ENCODE measurements at places on chromosomes 3 and 15. TPM values are rescaled to one million over a fixed set of nuclear protein-coding genes. Genes with fewer than 3 reads are reported as not detected.

GRCh38 chr3:57382933-57383332, 90.4 kb upstream of the ASB14 start:
- DNase-seq: no peak

Gene MCTP2
- total RNA-seq: 28.5 TPM

Gene MGLL
- 2.1 TPM for total RNA-seq

Gene RNF13
- 45.0 TPM for total RNA-seq

DNA sequence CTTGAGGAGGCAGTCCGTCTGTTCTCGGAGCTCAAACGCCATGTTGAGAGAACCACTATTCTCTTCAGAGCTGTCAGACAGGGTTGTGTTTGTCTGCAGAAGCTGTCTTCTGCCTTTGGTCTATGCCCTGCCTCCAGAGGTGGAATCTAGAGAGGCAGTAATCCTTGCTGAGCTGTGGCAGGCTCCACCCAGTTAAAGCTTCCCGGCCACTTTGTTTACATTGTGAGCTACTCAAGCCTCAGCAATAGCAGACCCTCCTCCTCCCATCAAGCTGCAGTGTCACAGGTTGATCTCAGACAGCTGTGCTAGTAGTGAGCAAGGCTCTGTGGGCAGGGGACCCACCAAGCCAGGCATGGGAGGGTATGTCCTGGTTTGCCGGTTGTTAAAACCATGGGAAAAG, 8.9 kb downstream of the OR5AC2 start:
- DNase-seq: no peak

Gene GNAT1
- not detected for total RNA-seq

DNA sequence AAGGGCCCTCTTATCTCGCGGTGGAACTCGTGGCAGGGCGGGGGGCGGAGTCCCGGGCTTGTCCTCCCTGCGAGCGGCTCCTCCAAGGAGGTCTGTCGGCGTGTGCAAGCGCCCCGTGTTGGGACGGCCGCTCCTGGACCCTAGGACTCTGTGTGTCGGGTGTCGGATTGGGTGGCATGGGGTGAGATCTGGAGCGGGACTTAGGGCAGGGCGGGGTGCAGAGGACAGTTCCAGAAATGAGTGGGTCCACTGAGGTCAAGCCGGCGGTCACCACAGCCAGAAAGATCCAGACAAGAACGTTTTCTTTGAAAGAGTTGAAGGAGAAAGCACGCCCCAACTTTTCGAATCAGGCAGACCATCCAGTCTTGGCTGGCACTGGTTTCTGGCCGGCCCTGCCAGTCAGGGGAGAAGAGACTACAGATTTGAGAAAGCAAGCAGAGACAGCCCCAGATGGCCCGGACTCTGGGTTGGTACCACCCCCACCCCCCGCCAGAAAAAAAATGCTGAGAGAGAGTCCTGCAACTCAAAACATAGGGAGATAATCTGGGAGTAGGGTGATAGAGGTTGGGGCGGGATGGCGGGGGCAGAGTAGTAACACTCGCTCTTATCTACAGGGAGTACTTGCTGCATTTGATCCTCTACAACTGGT, 784 bp upstream of the CISH start:
- no peak for DNase-seq

Gene P2RY13
- total RNA-seq: not detected

- DNase-seq: no peak
These were observed 30.0 kb upstream of the ABHD10 start for GRCh38 chr3:111948786-111949185.

Gene ECE2
- total RNA-seq: not detected

DNA sequence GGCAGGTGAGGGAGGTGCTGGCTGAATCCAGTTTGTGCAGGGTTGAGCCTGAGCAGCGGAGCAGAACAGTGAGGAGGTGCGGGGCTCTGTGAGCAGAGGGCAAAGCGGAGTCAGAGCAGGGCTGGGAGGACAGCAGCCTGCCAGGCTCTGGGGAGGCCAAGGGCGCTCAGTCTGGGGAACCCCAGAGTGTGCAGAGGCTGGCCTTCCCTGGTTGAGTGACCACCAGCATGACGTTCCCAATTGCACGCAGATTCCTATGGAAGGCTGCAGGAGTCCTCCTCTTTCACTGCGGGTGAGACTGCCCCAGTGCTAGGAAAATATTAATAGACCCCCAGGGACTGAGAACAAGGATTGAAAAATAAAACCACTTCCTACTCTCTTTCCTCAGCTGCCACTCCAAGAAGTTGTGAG, 13.2 kb downstream of the MRAS start:
- no peak for DNase-seq

DNA sequence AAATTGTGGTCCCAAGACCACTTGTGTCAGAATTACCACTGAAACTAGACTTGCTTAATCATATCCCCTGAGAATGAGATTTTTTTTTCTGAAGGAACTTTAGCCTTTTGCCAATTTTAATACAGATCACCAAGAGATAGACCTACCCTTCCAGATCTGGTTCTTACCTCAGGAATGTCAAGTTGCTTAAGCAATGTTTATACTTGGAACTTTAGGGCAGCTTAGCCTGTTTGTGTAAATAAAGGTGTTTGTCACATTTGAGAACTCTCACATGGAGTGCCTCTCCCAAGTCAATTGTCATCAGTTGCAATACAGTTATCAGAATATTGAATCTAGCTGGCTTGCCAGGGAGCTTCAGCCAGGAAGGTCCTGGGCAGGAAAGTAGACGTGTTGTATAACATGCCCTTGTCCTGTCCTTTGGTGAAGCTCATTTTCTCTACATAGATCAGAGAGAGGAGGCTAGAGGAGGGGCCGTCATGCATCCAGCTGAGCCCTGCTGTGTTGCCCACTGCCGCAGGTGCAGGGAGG, 3.9 kb downstream of the GPD1L start:
- no peak for DNase-seq

Gene UBA3
- total RNA-seq: 102 TPM

GRCh38 chr3:144085964-144086363, 114.3 kb downstream of the DIPK2A start:
- no peak for DNase-seq

Gene KLF15
- 0.11 TPM for total RNA-seq

DNA sequence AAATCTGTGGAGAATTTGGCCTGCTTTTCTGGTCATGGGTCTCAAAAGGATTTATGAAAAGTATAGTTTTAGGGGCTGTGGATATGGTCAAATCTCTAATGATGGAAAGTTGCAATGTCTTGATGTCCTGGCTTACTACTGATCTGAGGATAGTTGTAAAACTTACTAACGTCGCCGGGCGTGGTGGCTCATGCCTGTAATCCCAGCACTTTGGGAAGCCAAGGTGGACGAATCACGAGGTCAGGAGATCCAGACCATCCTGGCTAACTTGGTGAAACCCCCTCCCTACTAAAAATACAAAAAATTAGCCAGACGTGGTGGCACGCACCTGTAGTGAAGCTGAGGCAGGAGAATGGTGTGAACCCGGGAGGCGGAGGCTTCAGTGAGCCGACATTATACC, 19.6 kb downstream of the TRIM71 start:
- no peak for DNase-seq

DNA sequence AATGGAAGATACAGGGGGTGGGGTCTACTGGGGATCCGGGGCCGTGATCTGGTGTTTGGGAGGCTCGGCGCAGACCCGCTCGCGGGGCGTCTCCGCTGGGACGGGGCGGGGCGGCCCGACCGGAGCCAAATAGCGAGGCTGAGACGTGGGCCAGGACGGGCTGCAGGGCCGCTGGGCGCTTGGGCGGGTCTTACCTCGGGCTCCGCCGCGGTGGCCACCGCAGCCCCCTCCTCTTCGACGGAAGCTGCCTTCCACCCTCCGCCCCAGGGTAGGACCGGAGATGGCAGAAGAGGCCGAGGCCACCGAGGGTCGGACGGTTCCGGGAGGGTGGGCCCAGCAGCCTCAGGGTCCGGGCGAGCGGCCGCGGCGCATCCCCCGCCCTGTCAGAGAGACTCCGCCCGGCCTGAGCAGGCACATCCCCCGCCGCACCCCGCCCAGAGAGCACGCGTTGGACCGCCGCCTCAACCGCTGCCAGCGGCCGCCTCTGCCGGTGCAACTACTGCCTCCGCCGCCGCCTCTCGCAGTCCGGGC, 399 bp downstream of the MYO9A start:
- peak; percentile 80 for DNase-seq

GRCh38 chr15:80996247-80996646, 4.5 kb upstream of the TLNRD1 start:
- DNase-seq: no peak

DNA sequence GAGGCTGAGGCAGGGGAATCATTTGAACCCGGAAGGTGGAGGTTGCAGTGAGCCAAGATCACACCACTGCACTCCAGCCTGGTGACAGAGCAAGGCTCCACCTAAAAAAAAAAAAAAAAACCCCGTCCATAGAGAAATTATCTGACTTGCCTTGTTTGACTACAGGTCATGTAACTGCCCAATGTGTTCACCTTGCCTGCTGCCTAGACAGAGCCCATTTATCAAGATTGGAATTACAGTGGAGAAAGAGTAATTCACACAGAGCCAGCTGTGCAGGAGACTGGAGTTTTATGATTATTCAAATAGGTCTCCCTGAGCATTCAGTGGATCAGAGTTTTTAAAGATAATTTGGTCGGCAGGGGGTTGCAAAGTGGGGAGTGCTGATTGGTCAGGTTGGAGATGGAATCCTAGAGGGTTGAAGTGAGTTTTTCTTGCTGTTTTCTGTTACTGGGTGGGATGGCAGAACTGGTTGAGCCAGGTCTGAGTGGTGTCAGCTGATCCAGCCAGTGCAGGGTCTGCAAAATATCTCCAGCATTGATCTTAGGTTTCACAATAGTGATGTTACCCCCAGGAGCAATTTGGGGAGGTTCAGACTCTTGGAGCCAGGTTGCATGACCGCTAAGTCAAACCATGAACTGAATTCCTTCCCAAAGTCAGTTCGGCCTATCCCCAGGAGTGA, 40.8 kb upstream of the ACP3 start:
- no peak for DNase-seq

GRCh38 chr15:52579852-52580251, 11.0 kb upstream of the ARPP19 start:
- DNase-seq: no peak

DNA sequence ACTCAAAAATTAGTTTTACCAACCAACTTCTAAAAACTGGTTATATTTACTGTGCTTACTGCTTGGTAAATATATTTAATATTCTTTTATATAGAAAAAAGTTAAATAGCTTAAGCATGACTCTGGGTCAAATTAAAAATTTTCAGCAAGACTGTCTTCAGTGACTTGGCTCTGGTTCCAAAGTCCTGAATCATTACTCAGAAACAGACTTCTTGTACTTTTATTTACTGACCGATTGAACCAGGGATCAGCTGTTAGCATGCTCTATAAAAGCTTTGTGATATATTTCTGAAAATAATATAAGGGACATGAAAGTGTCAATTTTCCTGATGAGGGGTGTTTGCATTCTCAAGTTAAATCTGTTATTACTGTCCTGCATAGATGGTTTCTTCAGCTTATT, 164.3 kb downstream of the MCTP2 start:
- DNase-seq: no peak

Gene TRIM59
- total RNA-seq: 43.5 TPM

DNA sequence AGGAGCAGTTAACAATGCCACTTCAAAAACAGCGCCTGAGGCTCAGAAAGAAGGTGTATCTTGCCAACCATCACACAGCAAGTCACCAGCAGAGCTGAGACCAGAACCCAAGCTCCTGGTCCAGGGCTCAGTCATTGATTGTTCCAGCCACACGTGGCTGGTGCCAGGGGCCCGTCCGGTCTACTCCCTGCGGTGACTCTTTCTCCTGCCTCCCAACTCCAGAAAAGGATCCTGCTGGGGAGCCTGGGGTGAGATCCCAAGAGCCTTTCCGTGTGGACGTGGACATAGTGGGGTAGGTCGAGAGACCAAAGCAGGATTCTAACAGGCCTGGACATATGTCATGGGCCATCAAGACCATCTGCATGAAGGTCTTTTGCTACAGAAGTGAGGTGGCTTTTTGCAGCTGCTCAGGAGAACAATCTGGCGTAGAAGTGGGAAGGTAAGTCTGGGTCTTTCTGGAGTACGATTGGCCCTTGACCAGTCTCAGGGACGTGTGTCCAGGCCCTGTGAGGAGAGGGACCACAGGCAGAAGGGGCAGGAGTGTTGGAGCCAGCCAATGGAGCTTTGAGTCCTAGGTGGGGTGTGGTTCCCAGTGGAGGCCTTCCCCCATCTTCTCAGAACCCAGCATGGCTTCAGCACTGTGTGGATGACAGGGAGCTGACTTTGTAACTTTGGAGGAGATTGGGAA, 105.4 kb downstream of the HMG20A start:
- DNase-seq: peak; percentile 12

GRCh38 chr3:145533696-145534095, 627.3 kb downstream of the PLOD2 start:
- DNase-seq: no peak

Gene ANKRD63
- 0.26 TPM for total RNA-seq

DNA sequence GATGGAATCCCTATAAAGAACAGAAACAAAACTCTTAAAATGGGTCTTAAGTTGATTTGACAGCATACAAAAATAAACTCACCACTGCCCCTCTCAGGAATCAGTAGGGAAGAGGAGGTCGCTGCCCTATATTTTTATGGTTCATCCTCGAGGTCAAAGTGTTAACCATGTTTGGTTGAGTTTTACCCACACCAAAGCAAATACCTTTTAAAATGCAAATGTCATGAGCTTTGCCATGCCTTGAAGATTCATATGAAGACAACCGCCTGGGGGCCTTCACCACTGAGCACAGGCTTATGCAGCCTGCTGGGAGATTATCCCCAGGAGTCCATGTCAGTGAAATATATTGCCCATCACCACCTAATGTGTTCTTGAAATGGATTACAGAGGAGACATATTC, 66.1 kb downstream of the GLB1 start:
- DNase-seq: no peak

Gene NRROS
- total RNA-seq: 17.0 TPM

DNA sequence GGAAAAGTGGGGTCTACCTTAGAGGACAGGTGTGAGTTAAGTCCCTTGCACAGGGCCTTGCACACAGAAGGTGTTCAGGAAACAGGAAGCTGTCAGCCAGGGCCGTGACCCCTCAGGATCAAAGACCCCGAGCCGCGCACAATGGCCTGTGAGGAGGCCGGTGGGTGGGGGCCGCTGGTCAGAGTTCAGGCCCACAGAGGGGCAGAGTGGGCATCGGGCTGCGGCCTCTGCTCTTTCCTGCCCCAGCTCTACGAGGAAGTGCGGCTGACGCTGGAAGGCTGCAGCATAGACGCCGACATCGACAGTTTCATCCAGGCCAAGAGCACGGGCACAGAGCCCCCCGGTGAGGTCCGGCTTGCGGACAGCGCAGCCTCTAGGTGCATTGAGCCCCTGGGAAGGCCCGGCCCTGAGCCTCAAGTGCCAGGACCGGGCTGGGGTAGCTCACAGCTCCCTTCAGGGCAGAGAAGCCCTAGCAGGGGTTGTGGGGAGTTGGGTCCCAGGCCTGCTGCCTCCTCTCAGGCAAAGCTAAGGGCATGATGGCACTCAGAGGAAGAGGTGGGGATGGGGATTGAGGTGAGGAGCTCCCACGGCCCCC, 37.2 kb downstream of the PSTPIP1 start:
- peak; percentile 24 for DNase-seq

- no peak for DNase-seq
These were observed 290.2 kb downstream of the SHQ1 start for GRCh38 chr3:72558001-72558400.

Gene BLM
- total RNA-seq: 41.0 TPM

DNA sequence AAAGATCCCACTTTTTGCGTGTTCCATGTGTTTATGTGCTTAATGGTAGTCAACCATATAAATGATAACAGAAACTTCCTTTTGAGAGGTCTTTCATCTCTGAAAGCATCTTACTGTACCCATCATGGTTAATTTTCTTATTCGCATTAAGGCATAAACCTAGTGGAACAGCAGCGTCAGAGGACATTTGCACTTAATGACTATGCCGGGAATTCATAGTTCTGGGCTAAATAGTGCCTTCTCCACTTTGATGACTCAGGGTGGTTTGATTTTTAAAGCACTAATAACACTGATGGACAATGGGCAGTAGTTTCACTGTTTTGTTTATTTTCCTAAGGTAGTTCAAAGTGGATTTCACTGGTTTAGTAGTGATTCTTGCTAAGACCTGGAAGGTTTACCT, 455.3 kb downstream of the DIPK2A start:
- no peak for DNase-seq

Data from activated naive CD8-positive, alpha-beta T cell treated with anti-CD3 and anti-CD28 coated beads, Interleukin-2, amount 10 ng/mL, durations not matched to agents 7 days and 5 days (primary cell).